Effector CD4-positive, alpha-beta T cell (primary cell): ENCODE measurements at places on chromosomes 11 and 22.

GRCh38 chr11:45918331-45918941, 759 bp upstream of the PEX16 start:
- peak; percentile 48 for DNase-seq

GRCh38 chr22:49532869-49533802, 294.5 kb downstream of the BRD1 start:
- DNase-seq = no peak

DNA sequence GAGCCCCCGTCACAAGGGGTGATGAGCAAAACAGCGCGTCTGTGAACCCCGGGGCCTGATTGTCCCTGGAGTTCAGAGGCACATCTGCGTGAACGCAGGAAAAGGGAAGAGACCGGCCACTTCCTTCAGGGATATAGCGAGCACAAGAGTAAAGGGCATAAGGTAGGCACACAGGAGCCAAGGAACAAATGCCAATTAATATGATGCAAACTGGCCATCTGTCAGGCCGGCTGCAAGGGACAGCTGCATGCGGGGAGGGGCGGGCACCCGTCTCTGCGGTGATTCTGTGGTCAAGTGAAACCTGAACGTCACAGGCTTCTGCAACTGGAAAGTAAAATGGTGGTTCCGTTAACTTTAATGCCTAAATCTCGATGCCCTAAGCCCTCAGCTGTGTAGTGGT, 64.7 kb downstream of the TRIM29 start:
- no peak for DNase-seq

DNA sequence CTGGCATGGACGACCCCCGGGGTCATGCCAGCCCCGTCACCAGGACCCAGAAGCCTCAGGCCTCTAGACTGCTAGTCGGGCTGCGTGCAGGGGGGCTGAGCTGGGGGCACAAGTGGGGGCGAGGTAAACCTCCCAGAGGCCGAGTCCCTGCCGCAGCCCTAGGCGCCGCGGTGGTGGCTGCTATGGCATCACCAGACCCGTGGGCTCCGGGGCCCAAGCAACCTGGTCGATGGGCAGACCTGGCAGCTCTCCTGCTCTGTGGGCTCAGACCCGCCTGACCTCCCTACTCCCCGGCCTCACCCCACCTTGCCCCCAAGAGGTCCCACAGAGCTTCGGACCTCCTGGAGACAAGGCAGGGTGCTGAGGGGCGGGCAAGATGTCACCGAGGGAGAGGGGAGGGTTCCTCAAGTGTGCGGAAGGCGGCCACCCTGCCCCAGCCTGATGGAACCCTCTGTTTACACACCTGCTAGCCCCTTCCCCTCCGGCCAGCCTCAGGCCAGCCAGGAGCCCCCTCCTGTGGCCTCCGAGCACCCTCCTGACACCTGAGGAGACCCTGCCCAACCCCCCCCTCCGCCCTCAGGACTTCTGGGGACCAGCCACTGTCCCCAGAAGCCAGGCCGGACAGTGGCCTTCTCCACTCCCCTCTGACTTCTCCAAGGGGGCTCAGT, 9.4 kb downstream of the IGF2 start:
- DNase-seq = no peak

- no peak for DNase-seq
Measured at GRCh38 chr11:68338051-68338780, 25.8 kb downstream of the LRP5 start.

- DNase-seq = no peak
Measured at GRCh38 chr11:71206186-71206585, 46.2 kb downstream of the SHANK2 start.

DNA sequence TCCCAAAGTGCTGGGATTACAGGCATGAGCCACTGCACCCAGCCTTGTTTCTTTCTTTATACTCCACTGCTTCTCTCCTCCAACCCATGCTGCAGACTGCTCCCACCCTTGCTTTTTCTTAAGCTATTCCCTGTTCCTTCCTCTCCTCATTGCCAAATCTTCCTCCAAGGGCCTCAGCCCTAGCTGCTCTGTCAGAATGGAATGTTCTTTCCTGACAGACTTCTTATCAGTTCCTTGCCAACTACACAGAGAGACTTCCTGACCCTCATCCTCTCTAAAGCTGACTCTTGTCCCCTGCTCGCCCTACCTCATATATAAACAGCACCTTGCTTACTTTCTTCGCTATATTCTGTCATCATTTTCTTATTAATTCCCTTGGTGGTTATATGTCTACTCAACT, 16.9 kb upstream of the PIK3C2A start:
- no peak for DNase-seq

GRCh38 chr11:19903620-19904069, 191.0 kb downstream of the NAV2 start:
- peak; percentile 19 for DNase-seq

DNA sequence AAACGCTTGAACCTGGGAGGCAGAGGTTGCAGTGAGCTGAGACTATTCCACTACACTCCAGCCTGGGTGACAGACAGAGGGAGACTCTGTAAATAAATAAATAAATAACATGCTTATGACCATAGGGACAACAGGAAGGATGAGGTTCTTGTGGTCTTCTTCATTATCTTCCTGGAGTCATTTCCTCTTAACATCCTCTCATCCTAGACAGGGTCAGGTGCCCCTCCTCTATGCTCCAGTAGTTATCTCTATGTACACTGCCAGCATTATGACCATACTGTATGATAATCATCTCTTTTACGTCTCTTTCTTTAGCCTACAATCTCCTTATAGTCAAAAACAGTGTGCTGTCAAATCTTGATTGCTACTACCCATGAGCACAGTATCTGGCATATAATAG, 17.7 kb downstream of the RAB30 start:
- no peak for DNase-seq

GRCh38 chr22:17777005-17777716, 2.9 kb upstream of the BID start:
- peak; percentile 57 for DNase-seq

GRCh38 chr11:59152312-59152951, 9.8 kb downstream of the FAM111A start:
- DNase-seq = no peak

DNA sequence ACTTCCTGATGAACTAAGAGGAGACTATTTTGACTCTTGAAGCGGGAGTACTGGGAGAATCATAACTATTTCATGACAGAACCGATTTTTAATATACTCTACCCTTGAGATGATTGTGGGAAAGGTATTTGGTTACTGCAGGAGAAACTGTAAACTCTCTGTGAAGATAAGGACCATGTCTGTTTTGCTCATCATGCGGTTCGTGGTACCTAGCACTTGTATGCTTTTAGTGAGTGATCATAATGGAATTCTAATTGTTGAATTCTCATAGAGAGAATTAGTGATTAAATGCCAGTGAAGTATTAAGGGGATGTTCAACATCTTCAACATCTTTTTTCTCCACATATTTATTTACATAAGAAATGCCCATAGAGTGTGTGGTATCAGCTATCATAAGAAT, 11.4 kb downstream of the AASDHPPT start:
- DNase-seq = no peak

DNA sequence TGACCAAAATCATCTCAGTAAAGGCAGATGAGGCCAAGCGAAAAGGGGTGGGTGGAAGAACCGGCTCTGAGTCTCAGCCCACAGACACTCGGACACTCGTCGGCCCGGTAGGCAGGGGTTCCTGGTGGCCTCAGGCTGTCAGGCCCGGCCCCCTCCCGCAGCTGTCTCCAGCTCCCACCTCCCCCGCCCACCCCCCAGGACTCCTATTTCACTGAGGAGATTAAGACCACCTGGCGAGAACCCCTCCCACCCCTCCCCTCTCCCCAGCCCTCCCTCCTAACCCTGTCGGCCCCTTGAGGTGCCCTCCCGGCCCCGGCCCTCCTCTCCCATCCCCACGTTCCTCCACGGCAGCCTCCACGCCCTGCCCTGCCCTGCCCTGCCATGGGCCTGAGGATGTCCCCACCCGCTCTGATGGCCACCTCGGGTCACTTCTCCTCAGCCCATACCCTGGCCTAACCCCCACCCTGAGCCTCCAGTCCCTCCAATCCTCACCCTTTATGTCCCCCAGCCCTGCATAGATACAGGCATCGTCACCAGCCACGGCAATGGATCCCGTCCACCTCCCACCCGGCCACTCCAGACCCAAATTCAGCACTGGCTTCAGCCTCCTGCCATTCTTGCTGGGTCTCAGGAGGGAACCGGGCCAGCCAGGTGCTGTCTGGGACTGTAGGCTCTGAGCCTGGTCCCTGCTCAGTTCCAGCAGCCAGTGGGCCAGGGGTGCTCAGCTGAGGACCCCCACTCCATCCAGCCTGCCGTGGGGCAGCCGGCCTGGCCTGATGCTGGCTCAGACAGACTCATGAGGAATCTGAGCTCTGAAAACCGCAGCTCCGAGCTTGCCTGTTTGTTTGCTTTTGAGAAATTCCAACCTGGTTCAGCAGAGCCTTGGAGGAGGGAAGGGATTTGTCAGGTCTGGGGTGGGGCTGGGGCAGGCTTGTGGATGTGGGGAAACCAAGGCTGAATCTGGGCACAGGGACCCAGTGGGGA, 9.8 kb upstream of the TBX1 start:
- DNase-seq = no peak

- DNase-seq = no peak
Measured at GRCh38 chr22:47048123-47049077, 285.9 kb downstream of the TBC1D22A start.

- no peak for DNase-seq
Measured at GRCh38 chr11:23780231-23780630, 716.6 kb upstream of the LUZP2 start.

GRCh38 chr11:26964339-26964738, 29.6 kb upstream of the FIBIN start:
- DNase-seq = no peak

DNA sequence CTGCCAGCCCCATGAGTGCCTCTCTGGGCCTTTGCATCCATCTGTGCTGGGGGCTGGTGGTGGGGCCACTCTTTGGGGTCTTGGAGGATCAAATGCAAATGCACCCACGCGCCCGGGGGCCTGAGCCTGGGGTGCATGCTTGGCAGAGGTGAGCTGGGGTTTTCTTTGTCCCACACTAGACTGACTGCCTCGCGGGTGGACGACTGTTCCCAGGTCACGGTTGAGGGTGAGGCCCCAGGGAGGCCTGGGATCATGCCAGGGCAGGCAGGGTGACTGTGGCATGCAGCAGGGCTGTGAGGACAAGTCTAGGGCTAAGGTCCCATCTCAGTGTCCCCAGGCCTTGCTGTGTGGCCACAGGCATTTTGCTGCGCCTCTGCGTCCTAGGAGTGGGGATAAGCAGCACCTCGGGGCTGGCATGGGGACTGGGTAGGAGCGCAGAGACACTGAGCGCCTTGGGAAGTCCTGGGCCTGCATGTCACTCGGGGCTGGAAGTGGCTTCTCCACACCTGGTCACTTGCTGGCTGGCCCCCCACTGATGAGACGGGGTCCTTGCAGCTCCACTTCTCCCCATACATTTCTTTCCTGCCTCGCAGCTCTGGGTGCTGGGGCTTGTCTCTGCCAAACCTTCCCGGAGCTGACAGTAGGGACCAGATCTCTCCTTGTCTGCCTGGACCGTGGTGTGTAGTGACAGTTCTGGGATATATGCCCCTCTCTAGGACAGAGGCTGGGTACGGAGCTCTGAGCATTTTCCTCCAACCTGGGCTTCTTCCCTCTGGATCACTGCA, 133.1 kb downstream of the CTTN start:
- no peak for DNase-seq

DNA sequence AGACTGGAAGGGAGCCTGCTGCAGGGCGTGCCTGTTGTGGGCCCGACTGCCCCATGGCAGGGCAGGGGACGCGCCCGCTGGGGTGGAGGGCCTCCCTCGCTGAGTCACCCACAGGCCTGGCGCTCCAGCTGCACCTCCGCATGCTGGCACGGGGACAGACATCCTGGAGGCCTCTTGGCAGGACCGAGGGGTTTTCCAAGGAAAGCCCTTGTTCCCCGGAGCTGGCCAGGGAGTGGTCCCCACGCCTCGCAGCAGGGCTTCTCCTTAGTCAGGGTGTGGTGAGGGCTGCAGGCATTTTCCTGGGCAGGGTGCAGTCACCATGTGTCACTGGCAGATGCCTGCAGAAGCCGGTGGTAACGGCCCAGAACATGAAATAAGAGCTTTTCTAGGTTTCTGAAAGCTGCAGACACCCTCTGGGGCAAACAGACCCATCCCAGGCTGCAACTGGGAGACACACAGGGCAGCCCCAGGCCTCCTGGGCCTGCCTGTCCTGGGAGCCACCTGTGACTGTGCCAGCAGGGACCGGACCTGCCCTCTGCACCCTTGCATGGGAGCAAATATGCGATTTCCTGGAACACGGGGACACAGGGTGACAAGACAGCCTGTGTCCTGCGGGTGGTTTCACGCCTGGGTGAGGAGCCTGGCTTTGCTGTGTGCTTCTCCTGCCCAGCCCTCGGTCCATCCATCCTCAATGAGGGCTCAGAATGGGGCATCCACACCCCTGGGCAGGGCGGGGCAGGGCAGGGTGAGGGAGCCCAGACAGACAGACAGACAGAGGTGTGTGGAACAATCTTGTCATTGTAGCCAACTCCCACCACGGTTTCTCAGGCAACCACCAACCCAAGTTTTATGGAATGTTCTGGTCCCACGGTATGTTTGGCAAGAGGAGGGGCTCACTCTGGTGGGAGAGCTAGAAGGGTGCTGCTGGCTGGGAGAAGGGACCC, 43.2 kb upstream of the FADD start:
- no peak for DNase-seq

GRCh38 chr11:61153593-61154095, 7.6 kb downstream of the VPS37C start:
- DNase-seq = no peak

DNA sequence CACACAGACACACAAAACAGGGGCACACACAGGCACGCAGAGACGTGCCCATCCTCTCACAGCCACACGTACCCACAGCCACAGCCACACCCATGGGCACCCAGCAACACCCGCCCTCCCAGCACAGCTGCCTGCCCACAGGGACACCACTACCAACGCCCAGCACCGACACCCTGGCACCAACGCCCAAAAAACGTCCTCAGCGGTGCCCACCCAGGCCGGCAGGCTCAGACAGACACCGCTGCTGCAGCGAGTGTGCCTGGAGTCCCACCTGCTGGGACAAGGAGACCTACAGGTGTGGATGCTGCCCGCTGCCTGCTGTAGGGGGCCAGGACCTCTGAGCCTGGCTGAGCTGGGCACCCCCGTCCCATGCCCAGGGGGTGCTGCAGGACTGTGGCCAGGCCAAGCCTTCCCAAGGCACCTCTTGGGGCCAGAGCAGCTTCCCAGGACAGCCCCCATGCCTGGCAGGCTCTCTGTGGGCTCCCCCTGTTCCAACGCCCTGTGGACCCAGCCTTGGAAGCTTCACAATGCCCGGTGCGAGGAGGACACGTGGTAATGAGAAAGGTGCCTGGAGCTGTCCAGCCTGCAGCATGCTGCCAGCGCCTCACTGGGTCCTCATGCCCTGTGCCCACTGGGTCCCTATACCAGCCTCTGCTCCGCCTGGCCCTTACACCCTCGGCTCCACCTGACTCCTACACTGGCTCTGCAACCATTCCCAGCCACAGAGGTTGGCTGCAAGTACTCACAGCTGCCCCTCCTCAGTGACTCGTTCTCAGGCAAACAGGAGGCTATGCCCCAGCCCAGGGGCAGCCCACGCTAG, 45.8 kb upstream of the TH start:
- DNase-seq = no peak

GRCh38 chr22:32466496-32466895, 2.2 kb upstream of the BPIFC start:
- no peak for DNase-seq
